ENCODE measurements at places on chromosomes 5 and 9. TPM values are rescaled to one million over a fixed set of nuclear protein-coding genes. Genes with fewer than 3 reads are reported as not detected.
A peak's percentile ranks its signal among the peaks of the same experiment; 100 is the strongest.

- DNase-seq, result no peak
These were observed 362.1 kb downstream of the EBF1 start for GRCh38 chr5:158737536-158738027.

IRX2 gene
- polyA plus RNA-seq, result 22.6 TPM

- no peak for DNase-seq
These were observed 3.2 kb downstream of the OTP start for GRCh38 chr5:77635067-77635916.

KCNIP1 gene
- polyA plus RNA-seq, result 12.1 TPM

DNA sequence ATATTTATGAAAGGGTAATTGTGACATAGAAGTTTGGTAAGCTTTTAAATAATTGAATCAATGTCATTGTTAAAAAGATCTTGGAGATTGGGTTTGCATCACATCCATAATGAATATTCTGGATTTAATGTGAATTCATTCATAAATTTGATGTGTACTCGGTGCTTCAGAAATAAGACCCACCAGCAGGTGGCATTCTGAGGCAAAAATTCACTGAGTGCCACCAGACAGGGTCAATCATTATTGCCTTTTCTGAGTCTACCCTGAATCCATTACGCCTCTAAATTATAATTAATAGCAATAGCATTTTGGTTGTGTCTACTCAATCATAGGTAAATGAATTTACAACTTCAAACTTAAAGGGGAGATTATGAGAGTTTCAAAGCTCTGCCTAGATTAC lies 1.0 kb downstream of the TRPC7 start:
- no peak for DNase-seq

GRCh38 chr9:116813031-116813300 lies 125.9 kb downstream of the TRIM32 start:
- DNase-seq, result no peak

DNA sequence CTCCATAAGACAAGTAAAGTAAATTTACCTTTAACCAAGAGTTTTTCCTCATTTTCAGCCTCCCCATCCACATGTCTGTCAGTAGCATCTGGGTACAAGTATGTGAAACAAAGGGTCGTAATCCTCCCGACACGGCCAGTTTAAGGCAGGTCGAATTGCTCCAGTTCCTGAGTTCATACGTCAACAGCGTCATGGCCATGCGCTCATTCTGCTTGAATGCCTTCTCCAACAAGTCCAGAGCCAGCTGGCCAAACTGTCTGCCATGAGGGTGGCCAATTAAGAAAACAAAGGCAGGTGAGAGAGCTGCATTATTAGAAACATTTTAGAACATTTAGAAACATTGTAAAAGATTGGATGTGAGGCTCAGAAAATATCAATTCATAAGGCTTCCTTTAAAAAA lies 87.5 kb downstream of the TRPM6 start:
- DNase-seq, result no peak

GRCh38 chr5:12272389-12272788 lies 368.1 kb upstream of the CTNND2 start:
- DNase-seq, result no peak

GRCh38 chr5:141874262-141874964 lies 3.8 kb downstream of the PCDH1 start:
- no peak for DNase-seq

OGN gene
- 65.2 TPM for polyA plus RNA-seq

DNA sequence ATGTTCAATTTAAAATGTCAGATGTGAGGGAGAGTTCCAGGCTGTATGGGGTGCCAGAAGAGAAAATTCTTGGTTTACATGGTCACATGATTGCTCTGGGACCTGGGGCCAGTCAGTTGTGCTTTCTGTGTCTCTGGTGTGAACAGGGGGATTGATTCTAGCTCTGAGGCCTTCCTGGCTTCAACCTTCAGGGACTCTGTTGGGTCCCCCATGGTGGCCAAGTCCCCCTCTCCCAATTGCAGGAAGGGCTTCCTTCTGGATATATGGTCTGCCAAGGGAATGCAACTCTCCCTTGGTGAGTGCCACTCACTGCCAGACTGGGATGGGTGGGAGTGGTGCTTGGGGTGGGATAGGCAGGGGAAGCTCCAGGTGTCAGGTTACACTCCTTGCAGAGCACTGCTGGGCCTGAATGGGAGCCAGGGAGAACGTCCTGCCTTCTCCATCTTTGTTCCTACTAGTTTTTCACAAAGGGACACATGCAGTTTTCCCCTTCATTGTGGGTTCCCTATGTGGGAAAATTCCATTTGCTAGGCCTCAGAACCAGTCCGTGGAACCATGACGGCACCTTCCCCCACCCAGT lies 153.2 kb downstream of the MELK start:
- DNase-seq, result peak; percentile 8

GRCh38 chr5:142421228-142421617 lies 96.4 kb upstream of the SPRY4 start:
- DNase-seq, result no peak

DNA sequence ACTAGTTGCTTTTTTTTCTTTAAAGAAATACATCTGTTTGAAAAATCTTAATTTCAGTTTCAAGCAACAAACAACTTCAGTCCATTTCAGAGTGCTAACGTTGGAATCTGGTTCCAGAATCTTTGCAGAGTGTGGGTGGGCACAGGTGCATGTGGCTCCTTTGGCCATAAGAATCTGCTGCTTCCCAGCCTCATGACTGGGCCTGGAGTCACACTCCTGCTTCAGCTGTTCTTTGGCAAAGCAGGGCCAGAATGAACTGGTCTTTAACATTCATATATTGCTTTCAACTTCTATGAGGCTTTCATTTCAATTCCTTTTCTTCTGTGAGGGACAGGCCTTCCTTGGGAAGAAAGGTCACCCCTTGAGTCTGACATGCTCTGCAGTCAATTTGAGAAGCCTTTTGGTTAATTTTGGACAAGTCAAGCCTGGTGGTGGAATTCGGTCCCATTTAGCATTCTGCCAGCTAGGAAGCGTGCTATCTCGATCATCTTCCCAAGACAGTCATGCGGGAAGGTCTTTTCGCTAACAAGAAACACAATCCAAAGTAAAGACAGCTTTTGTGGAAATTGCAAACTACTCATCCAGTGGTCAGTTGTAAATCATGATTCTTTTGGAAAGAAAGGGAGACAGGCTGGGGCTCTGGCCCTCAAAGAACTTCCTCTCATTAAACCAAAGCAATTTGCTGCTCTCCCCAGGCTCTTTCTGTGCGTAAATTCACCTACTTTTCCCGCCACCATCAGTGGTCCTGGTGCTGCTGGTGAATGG lies 55.2 kb downstream of the SLC1A3 start:
- DNase-seq, result no peak

- DNase-seq, result peak; percentile 90
These were observed 24.4 kb upstream of the GRPEL2 start for GRCh38 chr5:149320791-149321330.

NPR3 gene
- 20.2 TPM for polyA plus RNA-seq

DNA sequence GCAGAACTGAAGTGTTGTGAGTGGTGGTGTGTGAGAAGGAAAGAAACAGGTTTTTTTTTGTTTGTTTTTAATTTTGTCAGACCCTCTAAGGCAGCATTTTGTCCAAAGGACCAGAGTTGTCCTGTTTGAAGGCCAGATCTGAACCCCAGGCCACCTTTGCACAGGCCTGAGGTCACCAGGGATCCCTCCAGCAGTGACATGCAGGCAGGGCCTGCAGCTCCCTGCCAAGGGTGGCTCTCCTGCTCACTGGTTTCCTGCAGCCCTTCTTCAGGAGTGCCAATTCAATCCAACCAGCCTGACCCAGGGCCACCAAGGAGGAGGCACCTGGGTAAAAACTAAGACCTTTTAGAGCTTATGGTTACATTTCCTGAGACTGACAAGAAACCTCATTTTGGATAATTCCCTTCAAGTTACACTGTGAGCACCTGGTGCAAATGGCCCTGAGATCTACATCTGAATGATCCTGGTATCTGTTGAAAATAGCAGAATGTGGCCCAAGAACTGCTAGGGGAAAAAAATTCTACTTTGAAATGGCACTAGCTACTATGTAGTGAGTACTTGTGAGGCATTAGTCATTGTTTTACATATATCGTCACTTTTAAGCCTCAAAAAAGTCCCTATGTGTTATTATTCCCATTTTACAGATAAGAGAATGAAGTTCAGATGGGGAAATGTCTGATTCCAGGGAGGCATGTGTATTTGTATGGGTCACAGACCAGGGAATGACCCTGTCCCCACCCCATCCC lies 33.5 kb upstream of the SMU1 start:
- DNase-seq, result no peak

DNA sequence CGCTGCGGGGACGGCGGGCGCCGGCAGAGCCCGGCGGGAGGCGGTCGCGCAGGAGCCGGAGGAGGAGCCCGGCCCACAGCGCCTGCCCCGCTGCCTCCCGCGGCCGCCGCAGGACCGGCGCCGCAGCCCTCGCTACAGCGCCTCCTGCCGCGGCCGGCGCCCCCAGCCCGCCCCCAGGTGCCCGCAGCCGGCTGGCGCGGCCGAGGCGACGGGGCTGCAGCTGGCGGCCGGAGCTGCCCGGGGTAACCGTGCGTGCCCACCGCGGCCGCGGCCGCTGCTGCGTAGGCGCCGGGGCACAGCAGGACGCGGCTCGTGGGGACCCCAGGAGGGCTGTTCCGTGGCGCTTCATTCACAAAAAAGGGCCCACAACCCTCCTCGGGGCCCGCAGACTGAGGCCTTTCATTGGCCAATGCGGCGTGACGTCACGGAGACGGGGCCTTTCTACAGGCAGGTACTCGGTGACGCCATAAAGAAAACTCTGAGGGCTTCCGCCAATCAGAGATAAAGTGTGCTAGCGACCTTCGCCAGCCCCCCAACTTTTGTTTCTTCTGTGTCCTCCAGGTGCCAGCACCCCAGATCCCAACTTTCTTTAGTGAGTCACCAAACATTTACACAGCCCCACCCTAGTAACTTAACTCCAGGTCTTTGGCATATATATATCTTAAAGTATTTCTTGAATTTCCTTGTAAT lies at the start of gene CDC14B:
CDC14B (minus strand) TSS at position 353 of the 690 bp plus-strand sequence. CDS start 465 bp downstream, outside the sequence.
- peak; percentile 95 for DNase-seq

DNA sequence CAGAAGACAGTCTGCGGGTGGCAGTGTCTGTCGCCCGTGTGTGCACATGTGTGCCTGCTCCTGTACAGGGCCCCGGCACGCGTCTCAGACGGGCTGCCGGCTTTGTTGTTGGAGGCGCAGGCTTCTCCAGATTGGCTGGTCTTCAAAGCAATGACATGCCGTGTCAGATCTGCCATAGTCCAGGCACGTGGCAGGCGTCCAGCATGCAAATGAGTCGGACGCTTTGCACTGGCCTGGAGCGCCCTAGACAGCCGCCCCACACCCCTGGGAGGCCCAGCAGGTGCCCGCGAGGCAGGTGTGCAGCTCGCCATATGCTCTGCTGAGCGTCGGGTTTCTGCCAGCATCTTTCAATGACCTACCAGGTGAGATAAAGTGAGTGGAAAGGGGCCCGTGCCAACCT lies 71.5 kb downstream of the GADD45G start:
- DNase-seq, result no peak

DNA sequence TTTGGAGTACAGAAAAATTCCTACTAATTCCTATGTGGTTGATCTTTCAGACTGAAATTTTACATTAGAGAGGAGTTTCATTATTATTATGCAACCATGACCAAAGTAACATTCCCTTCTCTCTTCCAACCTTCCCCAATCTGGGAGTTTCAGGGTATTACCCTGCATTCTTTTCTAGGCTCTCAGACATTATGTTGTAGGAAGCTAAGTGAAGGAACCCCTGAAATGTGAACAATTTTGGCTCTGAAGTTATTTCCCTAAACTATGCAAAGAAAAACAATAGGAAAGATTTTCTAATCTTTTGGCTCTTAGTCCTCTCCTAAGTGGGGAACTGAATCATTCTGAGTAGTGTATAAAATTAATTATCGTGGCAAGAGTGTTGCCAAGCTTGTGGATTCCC lies 63.3 kb upstream of the ZFAND5 start:
- no peak for DNase-seq

VCAN gene
- 305 TPM for polyA plus RNA-seq

- DNase-seq, result no peak
These were observed 243.5 kb upstream of the CCNG1 start for GRCh38 chr5:163193886-163194285.

CCT5 gene
- polyA plus RNA-seq, result 295 TPM

UGT3A1 gene
- 97.4 TPM for polyA plus RNA-seq

- no peak for DNase-seq
These were observed 49.0 kb downstream of the PTTG1 start for GRCh38 chr5:160470437-160471361.

DNA sequence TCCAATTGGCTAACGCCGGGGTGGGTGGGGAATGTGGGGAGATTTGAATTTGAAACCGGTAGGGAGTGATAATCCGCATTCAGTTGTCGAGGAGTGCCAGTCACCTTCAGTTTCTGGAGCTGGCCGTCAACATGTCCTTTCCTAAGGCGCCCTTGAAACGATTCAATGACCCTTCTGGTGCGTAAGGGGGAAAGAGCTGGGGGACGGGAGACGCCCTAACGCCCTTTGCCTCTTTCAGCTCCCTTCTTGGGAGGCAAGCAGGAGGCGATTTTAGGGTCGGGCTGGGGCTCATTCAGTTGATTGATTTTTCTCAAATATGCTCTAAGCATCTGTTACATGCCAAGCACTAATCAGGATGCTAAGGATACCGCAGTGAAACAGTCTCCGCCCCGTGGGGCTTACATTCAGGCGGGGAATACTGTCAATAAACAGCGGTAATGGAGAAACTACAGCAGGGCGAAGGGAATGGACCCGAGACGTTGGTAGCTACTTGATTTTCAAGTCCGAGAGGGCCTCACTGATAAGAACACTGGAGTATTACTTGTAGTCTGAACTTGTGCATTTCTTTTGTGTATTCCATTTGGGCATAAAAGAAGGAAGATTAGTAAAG lies at the start of gene HMMR:
HMMR (plus strand) TSS at position 71 of the 610 bp plus-strand sequence; CDS start at position 132, 61 bp downstream.
- DNase-seq, result no peak

PCDHGC5 gene
- polyA plus RNA-seq, result 0.93 TPM

SAXO1 gene
- 0.25 TPM for polyA plus RNA-seq

DNAI1 gene
- polyA plus RNA-seq, result 1.5 TPM

DNA sequence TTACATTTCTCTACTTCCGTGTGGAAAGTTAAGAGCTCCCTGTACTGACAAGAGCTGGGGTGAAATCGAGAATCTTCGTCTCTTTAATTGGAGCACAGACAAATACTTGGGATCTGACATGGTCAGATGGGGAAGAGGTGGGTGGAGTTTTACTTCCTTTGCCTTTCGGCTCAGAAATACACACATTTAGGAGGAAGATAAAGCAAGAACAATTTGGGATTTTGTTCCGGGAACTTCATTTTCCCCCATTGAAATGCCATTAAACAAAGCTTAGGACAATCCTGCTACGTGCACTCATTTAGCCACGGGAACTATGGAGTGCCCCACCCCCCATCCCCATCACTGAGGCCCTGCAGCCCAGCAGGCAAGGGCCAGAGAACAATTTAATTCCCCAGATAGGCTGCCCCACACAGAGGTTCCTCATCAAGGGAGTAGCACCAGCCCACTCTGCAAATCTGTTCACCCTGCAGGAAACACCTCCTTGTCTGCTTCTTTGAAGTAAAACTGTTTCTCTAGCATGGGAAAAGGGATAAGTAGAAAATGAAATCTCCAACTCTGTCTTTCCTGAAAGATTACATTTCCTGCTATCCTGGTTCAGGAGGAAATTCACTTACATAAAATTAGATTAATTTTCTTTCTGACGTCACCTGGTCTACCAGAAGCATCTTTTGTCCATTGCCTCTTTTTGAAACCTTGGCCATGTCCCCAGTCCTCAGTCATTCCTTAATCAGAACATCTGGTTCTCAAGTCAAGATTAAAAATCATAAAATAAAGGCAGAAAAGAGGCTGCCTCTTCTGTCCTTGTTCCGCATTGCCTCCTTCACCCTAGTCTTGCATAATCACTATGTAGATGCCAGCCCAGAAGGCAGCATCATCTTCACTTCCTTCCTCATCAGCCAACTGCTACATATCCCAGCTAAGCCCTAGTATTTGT lies 206.4 kb downstream of the ENC1 start:
- no peak for DNase-seq

Data from renal pelvis (tissue), 12 donors.